Right ventricle myocardium inferior (tissue), 1 donor: ENCODE measurements at places on chromosomes 7 and 10. TPM values are rescaled to one million over a fixed set of nuclear protein-coding genes. Genes with fewer than 3 reads are reported as not detected.

Gene NKX1-2
- total RNA-seq: not detected

Gene LRRC27
- total RNA-seq: 4.2 TPM

Gene OR6V1
- not detected for total RNA-seq

Gene NOD1
- total RNA-seq: 8.4 TPM

Gene CYP2E1
- 0.89 TPM for total RNA-seq

Gene GOLGA7B
- 0.08 TPM for total RNA-seq

DNA sequence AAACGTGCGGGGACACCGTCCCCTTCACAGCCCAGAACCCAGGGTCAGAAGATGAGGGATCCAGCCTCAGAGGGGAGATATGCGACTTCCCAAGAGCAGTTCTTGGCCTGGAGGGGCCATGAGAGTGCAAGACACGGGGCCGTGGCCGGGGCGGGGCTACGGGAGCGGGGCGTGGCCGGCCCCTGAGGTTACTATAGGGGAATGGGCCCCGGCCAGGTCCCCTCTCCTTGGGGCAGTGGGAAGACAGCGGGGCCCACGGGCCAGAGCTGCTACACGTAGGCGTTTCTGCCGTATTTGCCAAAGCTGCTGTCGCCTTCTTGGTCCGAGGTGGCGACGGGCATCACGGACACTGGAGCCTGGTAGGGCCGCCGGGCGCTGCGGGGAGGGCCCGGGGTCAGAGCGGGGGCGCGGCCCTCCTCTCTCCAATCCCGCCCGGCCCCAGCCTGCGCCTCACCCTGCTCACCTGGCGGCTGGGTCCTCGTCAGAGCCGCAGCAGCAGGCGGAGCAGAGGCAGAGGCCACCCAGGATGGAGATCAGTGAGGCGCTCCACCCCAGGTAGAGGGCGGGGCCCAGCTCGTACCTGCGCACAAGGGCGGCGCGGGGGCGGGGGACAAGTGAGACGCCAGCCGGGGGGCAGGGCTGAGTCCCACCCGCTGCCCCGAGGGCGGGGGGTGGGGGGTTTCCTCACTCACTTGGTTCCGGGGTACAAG, 5.3 kb downstream of the CLDN15 start:
- DNase-seq: no peak

- no peak for DNase-seq
Measured at GRCh38 chr7:132965951-132966350, 115.9 kb downstream of the CHCHD3 start.

DNA sequence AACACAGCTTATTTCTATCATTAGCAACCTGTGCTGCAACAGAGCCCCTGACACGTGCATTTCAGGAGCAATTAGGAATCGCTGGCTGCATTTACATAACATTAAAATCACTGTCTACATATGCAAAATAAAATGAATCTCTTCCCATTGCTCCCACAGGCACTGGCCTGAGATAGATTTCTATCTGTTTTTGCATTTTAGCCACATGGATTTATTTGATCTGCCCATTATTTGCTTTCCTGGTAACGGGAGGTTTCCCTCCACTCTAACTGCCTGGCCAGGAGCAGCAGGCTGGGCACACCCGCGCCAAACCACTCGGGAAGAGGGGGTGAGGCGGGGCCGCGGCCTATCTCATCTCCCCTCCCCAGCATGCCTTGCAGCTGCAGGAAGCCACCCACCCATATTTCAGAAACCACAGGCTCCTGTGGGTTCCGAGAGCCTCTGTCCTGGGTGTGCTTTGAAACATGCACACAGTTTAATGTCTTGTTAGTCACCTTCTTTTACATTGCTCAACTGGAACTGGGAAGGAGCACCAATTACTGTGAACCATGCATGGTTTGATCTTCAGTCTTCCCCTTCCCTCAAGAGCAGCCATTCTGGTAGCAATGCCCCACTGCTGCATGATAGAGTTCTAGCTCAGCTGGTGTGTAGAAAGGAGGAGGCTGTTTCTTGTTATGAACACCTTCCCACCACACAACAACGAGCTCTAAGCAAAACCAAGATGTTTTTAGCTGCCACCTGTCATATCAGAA, 37.7 kb upstream of the IKZF1 start:
- DNase-seq: no peak

DNA sequence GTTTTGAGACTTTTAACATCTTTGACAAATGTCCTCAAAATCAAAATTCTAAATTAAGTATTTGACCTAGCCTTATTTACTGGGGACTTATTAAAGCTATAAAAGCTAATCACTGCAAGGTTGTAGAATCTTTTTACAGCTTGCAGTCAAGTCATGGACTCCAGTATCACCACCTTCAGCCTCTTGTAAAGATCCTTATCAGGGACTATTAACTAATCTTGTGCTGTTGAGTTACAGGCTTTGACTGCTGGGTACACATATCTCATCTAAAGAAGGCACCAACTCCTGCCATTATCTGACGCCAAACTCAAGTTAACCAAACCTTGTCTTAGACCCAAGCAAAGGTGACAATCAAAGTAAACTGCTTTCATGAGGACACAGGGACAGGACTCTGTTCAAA, 621.0 kb upstream of the IGFBP3 start:
- DNase-seq: no peak

DNA sequence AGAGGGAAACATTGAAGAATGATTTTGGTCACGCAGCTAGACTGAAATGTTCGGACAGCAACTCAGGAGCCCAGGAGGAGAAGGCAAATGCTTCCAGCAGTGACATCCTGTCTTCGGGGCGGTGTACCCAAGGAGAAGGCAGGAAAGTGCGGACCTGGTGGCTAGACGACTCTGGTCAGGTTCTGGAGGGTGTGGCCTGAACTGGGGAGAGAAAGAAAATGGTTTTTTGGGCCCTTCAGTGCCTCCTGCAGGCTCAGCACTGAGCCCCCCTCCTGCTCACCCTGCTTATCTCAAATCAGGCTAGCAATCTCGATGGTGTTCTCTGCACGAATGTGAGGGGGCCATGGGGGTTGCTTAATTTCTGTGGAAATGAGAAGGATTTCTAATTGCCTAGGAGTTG, 26.7 kb upstream of the TARP start:
- no peak for DNase-seq

DNA sequence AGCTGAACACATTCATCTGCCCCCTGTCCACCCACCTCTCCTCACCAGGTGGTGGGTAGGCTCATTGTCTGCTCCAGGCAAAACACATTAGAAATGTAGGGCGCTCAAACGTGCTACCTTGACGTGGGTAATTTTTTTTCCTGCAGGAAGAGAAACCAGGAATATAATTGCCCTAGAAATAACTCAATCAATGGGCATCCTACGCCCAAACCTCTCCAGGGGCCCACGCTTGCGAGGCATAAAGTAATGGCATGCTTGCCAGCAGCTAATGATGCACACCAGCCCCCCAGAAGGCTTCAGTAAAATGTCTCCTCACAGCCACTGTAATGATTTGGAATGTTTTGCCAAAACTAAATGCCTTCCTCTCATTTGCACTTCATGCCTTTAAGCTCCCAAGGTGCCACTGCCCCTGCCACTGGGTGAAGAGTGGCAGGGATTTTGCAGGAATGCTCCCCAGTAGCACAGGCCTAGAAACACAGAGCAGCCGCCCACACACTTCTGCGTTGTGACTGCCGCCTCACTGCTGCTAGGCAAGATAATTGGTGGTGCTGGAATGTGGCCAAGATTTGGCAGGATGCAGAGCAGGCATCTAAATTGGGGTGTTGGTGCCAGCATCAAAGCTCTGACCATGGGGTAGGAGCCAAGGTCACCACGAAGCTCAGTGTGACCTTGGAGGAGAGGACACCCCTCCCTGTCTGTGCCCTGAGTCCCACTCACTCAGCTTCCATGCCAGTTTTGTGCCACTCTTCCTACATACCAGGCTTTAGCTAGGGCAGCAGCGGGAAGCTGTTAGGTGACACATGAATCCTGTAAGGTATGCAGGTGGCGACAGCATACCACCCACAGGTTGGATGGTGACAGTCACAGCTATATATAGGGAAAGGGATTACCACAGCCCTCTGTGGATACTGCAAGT, 48.7 kb upstream of the PPP1R3C start:
- DNase-seq: peak; percentile 34

GRCh38 chr7:47970761-47971160, 8.7 kb downstream of the HUS1 start:
- DNase-seq: no peak

GRCh38 chr7:24881623-24882022, 98.4 kb downstream of the OSBPL3 start:
- DNase-seq: no peak

DNA sequence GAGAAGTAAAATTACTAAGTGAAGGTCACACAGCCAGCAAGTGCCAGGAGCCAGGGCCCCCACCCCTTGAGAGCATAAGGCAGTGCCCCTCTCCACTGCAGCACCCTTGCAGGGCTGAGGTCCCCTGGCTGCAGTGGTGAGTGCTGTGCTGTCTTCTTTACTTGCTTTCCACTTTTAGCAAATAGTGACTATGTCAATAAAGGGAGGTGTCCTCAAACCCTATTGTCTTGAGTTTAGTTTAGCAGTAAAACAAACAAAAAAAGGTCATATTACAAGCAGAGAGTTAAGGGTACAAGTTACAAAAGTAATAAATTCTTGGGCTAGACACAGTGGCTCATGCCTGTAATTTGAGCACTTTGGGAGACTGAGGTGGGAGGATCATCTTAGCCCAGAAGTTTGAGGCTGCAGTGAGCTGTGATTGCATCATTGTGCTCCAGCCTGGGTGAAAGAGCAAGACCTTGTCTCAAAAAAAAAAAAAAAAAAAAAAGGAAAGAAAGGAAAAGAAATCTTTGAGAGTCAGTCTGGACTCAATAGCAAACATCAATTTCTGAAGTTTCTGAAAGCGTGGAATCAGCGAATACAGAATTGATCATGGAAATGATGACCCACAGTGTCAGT, 39.0 kb upstream of the KIF5B start:
- no peak for DNase-seq

DNA sequence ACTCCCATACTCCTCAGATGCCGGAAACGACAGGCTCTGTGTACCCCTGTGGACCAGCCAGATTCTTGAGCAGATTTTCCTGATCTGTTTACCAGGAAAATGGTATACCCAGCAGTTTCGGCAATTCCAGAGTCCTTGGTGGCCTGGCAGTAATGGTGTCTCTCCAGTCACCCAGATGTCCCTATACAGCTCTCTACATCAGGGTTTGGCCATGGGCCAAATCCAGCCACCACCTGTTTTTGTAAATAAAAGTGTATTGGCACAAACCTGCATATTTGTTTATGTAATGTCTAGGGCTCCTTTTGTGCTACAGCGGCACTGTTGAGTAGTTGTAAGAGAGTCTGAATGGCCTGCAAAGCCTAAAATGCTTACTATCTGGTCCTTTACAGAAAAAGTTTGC, 491.3 kb downstream of the RPS24 start:
- DNase-seq: no peak

GRCh38 chr10:6348096-6348874, 145.6 kb downstream of the PFKFB3 start:
- DNase-seq: peak; percentile 73

DNA sequence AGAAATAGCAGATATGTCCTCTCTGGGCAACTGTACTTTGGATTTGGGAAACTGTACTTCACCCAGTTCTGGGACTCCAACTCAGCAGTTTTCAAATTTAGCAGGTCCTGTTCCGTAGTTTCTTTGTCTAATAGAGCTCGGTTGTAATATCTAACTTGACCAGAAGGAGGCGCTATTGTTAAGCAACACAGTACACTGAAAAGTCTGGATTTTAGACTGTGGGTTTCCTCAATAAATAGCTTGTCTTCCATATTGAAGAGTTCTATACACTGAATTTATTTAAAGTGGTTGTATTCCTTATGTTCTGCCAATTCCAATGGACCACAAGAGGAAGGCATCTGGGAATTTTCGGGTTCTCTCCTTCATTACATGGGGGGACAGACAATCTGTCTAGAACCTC, 39.8 kb downstream of the ELFN1 start:
- no peak for DNase-seq

DNA sequence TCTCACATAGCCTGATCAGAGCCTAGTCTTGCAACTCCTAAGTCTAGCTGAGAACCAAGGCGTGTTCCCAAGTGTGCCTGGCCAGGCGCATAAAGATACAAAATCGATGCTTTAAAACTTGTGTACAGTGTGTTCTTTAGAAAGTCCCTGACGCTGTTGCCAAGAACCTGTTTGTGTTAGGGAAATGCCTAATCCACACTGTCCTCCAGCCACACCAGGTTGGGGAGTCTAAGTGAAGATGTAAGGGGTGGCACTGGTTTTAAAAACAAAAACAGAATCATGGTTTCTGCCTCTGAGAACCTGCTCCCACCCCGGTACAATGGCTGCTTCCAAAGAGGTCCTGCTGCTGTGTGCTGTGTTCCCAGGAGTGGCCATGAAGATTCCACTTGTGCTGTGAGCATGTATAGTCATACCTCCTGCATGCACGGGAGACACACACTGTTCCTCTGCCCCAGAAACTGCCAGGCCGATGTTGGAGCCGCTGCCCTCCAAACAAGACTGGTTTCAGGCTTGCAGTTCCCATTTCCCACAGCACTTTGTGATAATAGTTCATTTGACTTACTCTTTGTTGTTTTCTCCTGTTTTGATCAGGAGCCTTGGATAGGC, 88.5 kb downstream of the CCNY start:
- DNase-seq: no peak

- no peak for DNase-seq
Measured at GRCh38 chr7:39164887-39165286, 187.2 kb downstream of the POU6F2 start.

DNA sequence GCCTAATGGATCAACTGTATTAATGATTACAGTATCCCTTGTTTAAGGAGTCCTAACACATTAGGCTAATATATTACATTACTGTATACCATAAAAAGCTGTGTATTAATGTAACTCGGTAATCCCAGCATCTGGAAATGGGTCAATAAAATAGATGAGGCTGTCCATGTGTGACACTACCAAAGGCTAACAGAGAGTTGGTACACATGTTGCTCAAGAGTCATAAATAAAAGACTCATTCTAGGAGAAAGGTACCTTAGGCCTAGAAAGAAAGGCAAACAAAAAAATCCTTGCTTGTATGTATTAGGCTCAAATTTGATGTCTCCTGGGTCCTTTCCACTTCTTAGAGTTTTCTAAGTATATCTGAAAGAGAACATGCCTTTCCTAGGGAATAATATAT, 14.6 kb downstream of the MCMBP start:
- no peak for DNase-seq

DNA sequence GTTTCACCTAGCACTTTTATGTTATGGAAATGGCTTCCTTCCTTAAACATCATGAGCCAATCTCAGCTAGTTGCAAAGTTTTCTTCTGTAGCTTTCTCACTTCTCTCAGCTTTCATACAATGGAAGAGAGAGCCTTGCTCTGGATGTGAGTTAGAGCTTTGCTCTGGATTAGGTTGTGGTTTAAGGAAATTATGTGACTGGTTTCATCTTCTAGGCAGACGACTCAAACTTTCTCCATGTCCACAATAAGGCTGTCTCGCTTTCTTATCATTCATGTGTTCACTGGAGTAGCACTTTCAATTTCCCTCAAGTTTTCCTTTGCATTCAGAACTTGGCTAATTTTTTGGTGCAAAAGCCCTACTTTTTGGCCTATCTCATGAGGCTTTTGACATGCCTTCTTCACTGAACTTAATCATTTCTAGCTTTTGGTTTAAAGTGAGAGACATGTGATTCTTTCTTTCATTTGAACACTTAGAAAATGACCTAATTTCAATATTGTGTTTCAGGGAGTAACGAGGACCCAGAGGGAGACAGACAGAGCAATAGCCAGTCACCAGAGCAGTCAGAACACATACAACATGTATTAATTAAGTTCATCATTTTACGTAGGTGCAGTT, 49.8 kb downstream of the CNOT4 start:
- no peak for DNase-seq

- DNase-seq: no peak
Measured at GRCh38 chr10:129875993-129876726, 87.9 kb downstream of the EBF3 start.
